ENCODE measurements at places on chromosomes 12 and 14.

DNA sequence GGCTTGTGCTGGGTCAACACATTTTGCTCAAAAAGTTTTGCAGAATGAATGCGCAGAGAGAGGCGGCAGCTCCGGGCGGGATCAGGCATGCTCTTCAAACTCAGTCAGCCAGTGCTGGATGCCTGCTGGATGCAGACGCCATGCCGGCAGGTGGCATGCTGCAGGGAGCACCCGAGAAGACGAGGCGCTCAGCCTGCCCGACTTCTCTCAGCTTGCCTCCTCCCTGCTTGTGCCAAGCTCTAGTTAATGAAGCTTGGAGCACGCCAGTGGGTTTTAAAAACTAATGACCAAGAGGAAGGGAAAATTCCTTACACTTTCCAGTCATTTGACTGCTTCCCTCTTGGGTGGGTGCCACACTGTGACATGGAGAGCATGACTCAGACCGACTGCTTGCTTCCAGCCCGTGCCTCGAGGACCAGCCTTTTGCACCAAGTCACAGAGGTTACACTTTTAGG, 39.8 kb downstream of the SLC24A4 start:
- DNase-seq = peak; percentile 56

GRCh38 chr12:81296556-81297305, 218.9 kb downstream of the ACSS3 start:
- peak; percentile 93 for DNase-seq

DNA sequence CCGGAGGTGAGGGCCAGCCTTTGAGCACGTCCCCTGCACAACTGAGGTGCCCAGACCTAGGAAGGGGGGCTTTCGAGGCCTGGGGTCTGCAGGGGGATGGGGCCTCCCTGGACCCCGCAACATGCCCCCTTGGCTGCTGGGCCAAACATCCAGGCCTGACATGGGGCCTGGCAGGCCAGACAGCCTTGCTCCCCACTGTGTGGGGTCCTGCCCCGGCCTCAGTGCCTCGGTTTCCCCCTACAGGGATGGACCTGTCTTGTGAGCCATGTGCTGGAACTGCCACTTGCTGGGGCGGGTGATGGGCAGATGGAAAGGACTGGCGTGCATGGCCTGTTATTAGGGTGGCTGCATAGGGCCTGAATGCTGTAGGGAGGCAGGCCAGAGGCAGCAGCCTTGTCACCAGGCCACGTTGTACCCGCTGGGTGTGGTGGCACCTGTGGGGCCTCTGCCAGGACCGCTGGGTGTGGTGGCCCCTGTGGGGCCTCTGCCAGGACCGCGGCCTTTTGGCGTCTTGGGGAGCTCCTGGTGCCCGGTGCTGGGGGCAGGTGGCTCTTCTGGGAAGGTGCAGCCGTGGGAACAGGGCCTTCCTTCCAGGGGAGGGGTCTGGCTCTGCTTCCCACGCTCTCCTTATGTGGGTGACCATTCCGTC, 20.4 kb downstream of the ASPG start:
- DNase-seq = no peak

DNA sequence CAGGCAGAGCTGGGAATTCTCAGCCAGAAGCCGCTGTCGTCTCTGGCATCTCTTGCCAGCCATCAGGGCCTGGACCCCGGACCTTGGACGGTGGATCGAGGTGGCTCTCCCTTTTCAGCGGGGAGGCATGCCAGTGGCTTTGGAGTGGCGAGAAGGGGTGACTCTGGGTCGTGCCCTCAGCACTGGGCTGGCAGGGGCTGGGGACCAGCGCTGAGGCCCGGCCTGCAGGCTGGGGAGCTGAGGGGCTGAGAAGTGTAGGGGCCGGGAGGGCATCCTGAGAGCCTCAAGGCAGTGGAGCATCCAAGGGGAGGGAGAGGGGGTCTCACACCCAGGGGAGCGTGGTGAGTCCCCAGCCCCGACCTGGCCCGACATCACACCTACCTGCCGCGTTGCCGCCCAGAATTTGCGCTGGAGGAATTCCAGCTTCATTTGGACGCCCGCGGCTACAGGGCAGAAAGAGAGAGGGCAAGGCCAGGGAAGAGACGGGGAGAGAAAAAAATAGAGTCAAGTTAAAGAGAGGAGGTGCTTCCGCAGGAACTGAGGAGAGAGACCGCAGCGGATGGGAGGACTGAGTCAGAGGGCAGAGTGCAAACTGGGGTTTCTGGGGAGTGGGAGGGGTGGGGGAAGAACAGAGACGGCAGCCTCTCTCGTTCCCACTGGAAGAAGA, 9.0 kb upstream of the LRTM2 start:
- no peak for DNase-seq

GRCh38 chr12:78970041-78970440, 105.5 kb downstream of the SYT1 start:
- no peak for DNase-seq
